NCI-H1092 treated with DMSO at 0.1 percent for 48 hours (cell line): ENCODE measurements at places on chromosomes 2 and 18.

GRCh38 chr2:84170979-84171378 lies 288.1 kb downstream of the SUCLG1 start:
- no peak for DNase-seq

GRCh38 chr2:10360850-10361588 lies 58.3 kb downstream of the HPCAL1 start:
- no peak for DNase-seq

- no peak for DNase-seq
These were observed 40.8 kb downstream of the DSEL start for GRCh38 chr18:67475673-67476072.

GRCh38 chr18:26342646-26343045 lies 116.4 kb downstream of the TAF4B start:
- no peak for DNase-seq

DNA sequence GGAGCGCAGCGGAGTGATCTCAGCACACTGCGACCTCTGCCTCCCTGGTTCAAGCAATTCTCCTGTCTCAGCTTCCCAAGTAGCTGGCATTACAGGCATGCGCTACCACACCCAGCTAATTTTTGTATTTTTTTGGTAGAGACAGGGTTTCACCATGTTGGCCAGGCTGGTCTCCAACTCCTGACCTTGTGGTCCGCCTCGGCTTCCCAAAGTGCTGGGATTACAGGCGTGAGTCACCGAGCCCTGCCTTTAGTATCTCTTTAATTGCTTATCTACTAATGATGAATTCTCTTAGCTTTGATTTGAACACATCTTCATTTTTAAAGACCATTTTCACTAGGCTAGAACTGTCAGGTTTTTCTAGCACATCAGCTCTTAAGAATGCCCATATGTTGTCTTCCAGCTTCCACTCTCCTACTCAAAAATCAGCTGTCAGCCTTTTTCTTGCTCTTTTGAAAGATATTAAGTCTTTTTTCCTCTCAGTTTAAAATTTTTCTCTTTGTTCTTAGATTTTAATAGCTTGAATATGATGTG lies 16.1 kb upstream of the MFSD2B start:
- no peak for DNase-seq

GRCh38 chr2:232528746-232529460 lies 2.9 kb downstream of the CHRND start:
- DNase-seq = no peak

- no peak for DNase-seq
These were observed 1.0 kb downstream of the PSTPIP2 start for GRCh38 chr18:46070815-46071652.

DNA sequence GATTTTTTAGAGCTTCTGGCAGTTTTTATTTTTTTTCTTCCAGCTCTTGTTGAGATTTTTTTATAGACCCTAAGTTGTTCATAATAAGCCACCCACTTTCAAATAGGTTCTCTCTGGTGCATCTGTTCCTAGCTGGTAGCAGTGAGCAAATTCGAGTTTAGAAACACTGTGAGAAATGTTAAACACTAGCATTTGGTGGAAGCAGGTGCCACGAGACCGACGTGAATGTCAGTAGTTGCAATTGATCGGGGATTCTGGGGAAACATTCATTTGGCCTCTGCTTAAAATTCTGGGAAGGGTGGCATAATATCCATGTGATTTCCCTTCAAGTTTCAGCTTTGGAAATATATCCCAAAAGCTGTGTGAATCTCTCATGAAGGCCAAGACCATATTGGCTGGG lies 435.0 kb downstream of the RNF144A start:
- DNase-seq = no peak

GRCh38 chr2:65438137-65438899 lies 5.9 kb upstream of the SPRED2 start:
- DNase-seq = no peak
